ENCODE measurements at places on chromosomes 13 and 19.

DNA sequence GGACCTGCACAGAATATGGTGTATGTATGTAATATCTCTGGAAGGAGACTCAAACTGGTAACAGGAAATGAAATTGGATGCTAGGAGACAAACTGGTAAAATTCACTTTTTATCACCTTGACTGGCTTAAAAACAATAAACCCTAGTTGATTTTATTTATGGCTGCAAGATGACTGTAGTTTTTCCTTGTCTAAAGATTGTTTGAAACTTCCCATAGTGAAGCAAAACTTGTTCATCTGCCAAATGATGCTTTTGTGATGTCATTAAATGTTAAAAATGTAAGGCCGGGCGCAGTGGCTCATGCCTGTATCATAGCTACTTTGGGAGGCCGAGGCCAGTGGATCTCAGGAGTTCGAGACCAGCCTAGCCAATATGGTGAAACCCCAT lies 2.5 kb upstream of the ECH1 start:
- no peak for DNase-seq

DNA sequence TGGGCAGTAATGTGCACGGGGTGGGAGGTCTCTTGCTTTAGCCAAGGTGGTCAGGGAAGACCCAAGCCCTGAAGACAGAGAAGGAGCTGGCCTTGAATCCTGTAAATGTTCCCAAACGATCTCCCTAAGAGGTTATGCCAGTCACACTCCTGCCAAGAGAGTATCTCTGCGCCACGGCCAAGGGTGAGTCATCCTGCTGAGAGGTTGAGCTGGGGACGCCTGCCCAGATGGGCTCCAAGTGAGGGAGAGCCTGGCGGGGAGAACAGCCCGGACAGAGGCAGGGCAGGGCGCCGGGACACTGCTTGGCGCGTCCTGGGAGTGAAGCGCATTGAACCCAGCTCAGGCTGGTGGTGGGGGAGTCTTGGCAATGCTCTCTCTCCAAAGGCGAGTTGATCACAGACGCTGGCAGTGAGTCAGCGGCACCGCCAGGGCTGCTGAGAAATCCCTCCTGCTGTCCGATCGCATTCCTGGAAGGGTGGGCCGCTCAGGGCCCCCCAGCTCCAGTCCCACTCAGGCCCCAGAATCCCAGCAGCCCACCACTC lies 16.4 kb downstream of the SULT2B1 start:
- DNase-seq = no peak

GRCh38 chr19:34145741-34146202 lies 26.5 kb upstream of the LSM14A start:
- peak; percentile 61 for DNase-seq

GRCh38 chr13:51923983-51924539 lies 62.3 kb downstream of the CCDC70 start:
- no peak for DNase-seq

GRCh38 chr13:38784036-38784880 lies 97.4 kb downstream of the FREM2 start:
- no peak for DNase-seq

- no peak for DNase-seq
These were observed 324 bp downstream of the RUVBL2 start for GRCh38 chr19:48994035-48994386.

DNA sequence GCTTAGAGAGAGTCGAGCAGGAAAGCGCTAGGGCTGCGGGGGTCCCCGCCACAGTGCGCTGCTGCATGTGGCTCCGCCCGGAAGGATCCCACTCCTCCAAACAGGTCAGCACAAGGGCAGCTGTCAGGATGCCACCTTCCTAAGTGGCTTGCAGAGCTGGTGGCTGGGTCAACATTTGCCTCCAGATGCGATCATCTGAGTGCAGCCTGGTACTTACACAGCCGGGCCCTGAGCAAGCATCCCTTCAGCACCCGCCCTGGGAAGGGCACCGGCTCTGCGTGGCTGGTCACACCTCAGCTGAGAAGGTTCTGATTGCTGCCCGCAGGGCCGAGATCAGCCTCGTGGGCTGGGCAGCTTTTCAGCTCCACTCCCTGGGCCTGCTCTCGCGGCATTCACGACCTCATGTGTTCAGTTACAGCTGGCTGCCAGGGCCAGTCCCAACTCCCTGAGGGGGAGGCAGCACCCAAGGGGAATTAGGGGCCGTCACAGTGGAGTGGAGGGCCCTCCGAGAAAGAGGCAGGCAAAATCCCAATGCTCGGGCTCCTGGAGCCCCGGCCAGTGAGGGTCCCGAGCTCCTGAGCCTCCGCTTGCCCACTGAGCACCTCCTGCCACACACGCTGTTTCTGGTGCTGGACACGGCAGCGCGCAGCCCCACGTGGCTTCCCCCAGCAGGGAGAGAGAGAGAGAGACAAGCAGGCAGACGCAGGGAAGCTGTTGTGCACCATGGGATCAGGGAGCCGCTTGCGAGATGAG lies 26.8 kb downstream of the AP1M1 start:
- no peak for DNase-seq
